ENCODE measurements at places on chromosomes 7 and 10.

GRCh38 chr10:49191349-49191748 lies 3.2 kb upstream of the TMEM273 start:
- DNase-seq: no peak

- no peak for DNase-seq
Observed at GRCh38 chr10:35336921-35337823, 863 bp downstream of the CCNY start.

DNA sequence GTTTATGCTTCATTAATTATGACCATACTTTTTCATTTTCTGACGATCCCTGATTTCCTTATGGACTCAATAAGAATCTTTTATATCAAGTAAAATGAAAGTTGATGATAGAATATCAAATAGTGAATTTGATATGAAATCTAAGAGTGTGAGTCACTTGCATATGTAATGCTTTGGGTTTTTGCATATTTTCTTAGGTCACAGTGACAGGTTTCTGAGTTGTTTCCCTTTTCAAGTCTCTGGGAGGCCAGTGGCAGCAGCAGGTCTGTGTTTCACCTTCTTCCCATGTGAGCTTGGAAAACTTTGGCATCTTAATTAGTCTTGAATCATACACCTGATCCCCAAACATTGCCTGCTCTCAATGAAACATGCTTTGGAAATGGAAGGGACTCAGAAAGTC lies 34.7 kb upstream of the GJD4 start:
- no peak for DNase-seq

GRCh38 chr7:156778201-156778600 lies 114.8 kb downstream of the LMBR1 start:
- no peak for DNase-seq

DNA sequence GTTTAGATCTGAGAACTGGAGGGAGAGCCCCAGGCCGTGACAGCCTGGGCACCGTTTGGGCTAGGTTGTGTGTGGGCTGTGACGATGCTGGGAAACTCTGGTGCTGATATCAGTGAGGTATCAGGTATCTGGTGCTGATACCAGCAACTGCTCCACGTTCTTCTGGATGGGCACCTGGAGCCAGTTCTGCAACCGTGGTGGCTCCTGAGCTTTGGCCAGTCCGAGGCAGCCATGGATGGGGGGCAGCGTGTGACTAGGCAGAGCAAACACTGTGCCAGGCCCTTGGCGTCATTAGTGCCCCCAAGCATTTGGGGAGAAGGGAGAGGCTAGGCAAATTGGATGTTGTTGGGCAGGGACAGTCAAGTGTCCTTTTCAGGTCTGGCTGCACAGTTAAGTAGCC lies 57.9 kb downstream of the ZNF467 start:
- no peak for DNase-seq

DNA sequence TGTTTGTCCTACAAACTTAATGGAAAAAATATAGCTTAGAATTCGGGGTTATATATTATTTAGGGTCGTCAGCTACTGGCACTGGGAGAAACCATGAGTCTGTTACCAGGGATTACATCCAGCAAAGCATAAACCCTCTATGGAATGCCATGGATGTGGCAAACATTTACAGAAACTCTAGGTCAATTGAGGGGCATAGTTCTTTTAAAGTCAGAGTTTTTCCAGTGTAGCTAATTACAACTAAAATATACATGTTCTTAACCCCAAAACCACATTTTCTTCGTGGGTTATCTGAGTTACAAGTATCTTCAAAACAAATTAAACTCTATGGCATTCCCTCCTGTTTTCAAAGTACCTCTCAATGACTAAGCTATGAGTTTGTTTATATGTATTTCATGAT lies 99.3 kb upstream of the THSD7A start:
- DNase-seq: no peak

DNA sequence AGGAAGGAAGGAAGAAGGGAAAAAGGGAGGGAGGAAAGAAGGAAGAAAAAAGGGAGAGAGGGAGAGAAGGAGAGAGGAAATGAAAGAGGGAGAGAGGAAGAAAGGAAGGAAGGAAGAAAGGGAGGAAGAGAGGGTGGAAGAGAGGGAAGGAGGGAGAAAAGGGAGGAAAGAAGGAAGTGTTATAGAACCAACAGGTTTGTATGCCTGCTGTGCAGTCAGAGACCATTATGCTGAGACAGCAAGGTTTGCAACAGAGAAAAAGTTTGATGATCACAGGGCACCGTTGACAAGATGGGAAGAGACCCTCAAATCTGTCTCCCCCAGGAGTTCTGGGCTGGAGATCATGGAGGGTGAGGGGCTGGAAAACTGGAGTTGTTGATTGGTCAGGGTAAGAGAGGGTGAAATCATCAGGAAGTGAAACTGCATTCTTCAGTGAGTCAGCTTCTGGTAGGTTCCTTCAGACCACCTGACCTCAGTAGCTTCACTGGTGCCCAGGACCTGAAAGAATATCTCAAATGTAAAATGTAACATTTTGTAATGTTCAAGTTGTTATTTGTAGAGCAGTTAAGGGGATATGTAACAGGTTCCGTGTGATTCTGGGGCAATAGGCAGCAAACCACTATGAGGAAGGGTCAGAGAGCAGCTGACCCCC lies 76.3 kb downstream of the JCAD start:
- no peak for DNase-seq

- no peak for DNase-seq
Observed at GRCh38 chr10:17563452-17563851, 53.7 kb downstream of the HACD1 start.

DNA sequence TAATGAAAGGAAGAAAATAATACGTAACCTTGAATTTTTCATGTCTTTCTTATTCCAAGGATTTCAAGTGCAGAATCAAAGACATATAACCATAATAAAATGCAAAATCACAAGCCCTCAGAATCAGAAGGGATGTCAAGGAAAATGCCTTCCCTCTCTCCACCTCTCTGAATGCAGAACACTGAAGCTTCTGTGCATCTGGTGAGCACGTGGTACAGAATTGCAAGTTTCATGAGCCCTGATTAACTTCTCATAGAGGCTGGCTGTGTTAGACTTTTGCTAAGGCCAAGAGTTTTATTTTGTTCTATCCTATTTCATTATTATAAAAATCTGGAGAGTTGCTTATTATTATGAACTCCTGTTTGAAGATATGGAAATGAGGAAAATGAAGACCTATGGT lies 533.7 kb upstream of the POM121L12 start:
- no peak for DNase-seq

GRCh38 chr10:12418000-12418399 lies 68.7 kb downstream of the CAMK1D start:
- DNase-seq: no peak

GRCh38 chr10:61398366-61399129 lies 54.6 kb downstream of the TMEM26 start:
- no peak for DNase-seq

DNA sequence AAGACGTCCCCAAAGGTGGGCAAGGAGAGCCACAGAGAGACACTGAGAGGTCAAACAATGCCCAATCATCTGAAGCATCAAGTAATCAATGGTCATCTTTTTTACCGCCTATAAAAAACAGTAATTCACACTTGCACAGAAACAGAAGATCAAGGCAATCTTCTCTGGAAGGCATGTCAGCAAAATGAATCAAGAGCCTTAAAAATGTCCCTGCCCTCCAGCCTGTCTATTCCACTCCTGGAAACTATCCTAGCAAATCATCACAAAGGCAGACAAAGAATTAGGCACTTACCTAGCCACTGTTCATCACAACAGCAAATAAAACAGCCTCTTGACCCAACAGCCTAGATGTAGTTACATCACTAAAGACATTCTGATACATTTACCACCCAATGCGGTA lies 48.9 kb downstream of the FAM53B start:
- DNase-seq: no peak

DNA sequence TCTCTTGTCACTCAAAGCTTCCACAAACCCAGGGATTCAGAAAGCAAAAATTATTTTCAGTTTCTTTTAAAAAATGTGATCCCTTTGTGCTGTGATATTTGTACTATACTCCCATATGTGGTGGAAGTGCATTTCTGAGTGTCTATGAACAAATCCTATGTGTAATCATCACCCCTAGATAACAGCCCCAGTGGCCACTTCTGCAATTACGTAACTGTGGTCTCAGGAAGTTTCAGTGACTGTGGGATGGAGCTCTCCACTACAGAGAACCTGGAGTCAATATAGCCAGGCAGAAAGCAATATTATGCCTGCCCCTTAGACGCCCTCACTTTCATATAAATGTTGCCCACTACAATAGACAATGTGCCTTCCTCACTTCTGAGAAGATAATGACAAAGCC lies 1101.7 kb upstream of the GHITM start:
- no peak for DNase-seq

- DNase-seq: no peak
Observed at GRCh38 chr7:50281680-50282445, 22.7 kb upstream of the IKZF1 start.

- no peak for DNase-seq
Observed at GRCh38 chr7:82131215-82131614, 312.4 kb downstream of the CACNA2D1 start.

- DNase-seq: no peak
Observed at GRCh38 chr10:504121-504611, 185.3 kb downstream of the DIP2C start.

DNA sequence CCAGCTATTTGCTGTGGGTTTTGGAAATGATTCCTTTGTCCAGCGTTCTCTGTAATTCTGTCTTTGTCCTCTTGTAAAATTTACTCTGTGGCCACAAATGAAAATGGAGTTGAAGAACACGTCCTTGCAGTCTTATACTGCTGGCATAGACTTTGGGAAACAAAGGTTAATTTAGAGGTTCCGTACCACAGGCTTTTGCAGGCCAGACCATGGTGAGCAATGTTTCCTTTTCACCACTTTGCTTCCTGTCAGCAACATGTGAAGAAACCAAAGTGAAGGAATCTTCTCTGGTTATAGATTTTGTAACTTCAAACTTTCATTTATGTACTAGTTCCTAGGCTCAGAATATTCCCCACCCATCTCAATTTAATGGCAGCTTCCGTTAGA lies 488.5 kb downstream of the MDFIC start:
- DNase-seq: no peak

GRCh38 chr7:106721816-106722785 lies 61.1 kb upstream of the CCDC71L start:
- DNase-seq: no peak

DNA sequence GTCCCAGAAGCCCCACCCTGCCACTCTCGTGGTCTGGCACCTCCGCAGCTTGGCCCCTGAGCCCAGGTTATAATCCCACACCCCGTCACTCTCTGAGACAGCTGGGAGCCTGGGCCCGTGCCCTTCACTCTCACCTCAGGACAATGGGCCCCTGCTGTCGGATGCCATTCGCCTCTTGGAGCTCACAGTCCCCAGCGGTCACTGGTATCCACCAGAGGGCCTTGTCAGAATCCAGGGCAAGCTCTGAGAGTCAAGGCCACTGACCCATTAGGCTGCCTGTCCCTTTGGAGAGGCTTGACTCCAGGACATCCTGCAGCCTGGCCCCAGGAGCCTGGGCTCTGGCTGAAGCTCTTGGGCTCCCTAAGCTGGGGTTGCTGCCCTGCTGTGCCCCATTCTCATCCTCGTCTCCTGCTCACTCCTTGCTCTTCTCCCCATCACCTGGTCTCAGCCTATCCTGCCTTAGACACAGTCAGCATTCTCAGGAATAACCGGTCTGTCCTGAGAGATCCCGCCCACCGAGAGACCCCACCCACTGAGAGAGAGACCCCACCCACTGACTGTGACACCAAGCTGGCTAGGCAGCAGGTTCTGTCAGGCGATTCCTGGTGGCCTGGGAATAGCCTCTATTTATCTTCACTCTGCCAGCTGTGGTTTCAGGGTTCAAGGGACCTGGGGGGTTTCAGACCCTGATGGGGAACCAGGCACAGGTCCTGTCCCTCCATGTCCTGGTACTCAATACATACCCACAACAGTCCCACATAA lies 27.7 kb downstream of the CPXM2 start:
- DNase-seq: no peak

All from occipital lobe (tissue), 3 donors.